ENCODE measurements at places on chromosomes 13 and 19. TPM values are rescaled to one million over a fixed set of nuclear protein-coding genes. Genes with fewer than 3 reads are reported as not detected.
A peak's percentile ranks its signal among the peaks of the same experiment; 100 is the strongest.

DNA sequence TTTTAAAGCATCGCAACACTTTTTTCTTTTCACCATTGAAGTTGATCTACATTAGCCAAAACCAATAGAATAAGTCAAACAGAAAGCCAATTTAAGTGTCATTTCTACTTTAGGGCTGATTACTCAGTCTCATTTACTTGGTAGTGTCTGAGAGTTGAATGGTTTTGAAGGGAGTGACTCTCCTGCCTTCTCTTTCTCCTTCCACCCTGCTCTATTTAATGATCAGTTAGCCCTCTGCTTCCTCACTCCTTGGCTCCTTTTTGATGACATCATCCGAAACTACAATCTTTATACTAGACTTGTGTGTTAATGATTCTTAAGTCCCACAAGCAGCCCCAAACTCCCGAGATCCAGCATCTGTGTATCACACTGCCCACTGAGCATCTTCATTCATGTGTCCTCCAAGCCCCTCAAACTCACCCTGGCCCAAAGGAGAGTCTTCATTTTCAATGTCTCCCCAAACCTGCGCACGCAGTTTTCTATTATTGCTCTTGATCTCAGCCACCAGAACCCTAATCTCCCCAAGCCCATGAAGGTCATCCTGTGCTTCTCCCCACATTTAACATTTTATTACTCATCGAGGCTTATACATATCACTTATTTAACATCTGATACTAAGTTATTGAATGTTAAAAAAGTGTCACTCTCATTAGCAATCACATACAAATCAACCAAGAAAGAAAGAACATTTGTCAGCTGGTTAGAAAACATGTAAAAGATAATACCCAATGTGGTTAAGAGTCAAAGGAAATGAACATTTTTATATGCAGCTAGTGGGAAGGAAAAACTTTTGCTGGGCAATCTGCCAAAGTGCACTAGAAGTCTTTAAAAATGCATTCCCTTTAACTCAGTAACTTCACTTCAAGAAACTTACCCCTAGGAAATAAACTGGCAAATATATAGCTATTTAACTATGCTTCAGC lies 32.2 kb upstream of the ARGLU1 start:
- H3K36me3 ChIP-seq = no peaks in the 10 kb centered on the region
- no peak for DNase-seq
- no peak overlapping the region for H3K4me3 ChIP-seq
- no peaks in the 10 kb centered on the region for H3K4me1 ChIP-seq

GRCh38 chr13:97239943-97240787 lies 18.0 kb downstream of the MBNL2 start:
- no peak overlapping the region for H3K27ac ChIP-seq
- no peak for DNase-seq
- no peak overlapping the region for H3K4me3 ChIP-seq

DNA sequence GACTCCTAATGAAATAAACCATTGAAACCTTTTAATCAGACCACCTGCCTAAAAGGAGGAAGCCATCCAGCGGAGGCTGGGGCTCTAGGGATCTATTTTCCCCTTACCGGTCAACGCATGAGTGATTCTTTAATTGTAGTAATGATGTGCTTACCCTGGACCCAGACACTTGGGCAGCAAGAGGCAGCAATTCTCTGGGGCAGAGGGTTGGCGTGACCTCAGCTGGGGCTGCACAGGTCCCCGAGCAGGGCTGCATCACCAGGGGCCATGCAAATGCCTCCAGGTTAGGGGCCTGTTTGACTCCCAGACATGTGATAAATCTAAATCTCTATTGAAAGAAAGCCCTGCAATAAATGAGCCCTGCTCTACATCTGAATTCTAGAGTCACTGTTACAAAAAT lies 194.2 kb upstream of the TSHZ3 start:
- H3K27me3 ChIP-seq = no peaks in the 10 kb centered on the region
- H3K4me3 ChIP-seq = no peak overlapping the region
- H3K36me3 ChIP-seq = no peaks in the 10 kb centered on the region
- H3K4me1 ChIP-seq = no peaks in the 10 kb centered on the region

DNA sequence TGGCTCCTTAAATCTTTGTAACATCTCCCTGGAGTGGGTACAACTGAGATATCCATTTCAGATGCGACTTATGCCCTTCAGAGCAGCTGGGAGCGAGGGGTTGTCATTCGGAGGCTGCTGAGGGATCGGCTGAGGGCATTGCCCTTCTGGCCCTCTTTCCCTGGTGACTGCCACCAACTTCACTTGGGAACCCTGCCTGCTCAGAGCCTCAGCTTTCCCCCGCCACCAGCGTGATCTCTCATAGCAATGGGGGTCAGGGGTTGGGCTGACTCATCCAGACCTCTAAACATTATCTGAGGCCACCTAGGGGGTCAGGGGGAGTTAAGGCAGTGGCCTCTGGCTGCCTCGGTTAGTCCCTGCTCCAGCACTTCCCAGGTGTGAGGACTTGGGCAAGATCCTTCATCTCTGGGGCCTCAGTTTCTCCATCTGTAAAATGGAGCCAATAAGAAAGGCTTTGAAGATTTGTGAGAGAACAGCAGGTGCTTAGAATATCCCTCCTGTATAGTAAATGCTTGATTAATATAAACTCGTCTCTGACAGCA lies 1.1 kb downstream of the PRX start:
- no peak overlapping the region for H3K4me3 ChIP-seq
- H3K27ac ChIP-seq = no peak overlapping the region
- no peaks in the 10 kb centered on the region for H3K36me3 ChIP-seq
- DNase-seq = no peak
- H3K4me1 ChIP-seq = peaks cover 1% of the 10 kb centered on the region

DNA sequence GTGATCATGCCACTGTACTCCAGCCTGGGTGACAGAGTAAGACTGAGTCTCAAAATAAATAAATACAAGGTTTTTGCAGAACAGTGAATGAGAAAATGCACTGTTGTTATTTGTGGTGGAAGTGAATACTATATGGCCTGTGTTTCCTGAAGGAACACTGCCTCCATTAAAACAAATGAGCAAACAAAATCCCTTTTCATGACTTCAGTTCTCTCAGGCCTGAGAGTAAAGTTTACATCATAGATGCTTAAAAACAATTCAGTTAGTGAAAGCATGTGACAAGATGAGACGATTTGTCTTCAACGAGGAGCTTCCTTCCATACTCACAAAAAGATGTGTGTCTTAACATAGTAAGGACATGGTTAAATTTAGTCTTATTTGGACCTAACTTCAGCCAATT lies 14.4 kb downstream of the SPINT2 start:
- H3K4me1 ChIP-seq = no peaks in the 10 kb centered on the region
- no peak overlapping the region for H3K4me3 ChIP-seq
- H3K27ac ChIP-seq = no peak overlapping the region
- no peaks in the 10 kb centered on the region for H3K27me3 ChIP-seq
- no peaks in the 10 kb centered on the region for H3K36me3 ChIP-seq

DNA sequence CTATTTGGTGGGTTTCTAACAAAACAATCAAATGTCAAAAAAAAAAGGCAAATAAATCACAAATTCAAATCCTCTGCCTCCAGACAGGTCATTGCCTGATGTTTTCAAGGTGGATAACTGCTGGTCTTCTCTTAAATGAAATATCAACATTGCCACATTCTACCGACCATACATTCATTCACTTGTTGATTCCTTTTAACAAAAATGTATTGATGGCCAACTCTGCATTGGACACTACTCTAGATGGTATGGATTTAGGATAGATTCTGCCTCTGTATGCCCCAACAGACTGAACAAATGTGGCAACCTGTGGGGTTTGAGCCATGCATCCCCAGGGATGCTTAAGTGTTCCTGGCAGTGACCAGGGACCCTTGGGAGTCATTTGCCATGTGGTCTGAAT lies 87.6 kb upstream of the STK24 start:
- H3K27ac ChIP-seq = no peak overlapping the region
- no peaks in the 10 kb centered on the region for H3K27me3 ChIP-seq
- DNase-seq = no peak
- no peaks in the 10 kb centered on the region for H3K36me3 ChIP-seq
- H3K4me1 ChIP-seq = no peaks in the 10 kb centered on the region

- no peak overlapping the region for H3K27ac ChIP-seq
- no peaks in the 10 kb centered on the region for H3K4me1 ChIP-seq
- H3K27me3 ChIP-seq = peaks cover 21% of the 10 kb centered on the region
- DNase-seq = no peak
Observed at GRCh38 chr19:40513741-40514315, 47.0 kb downstream of the SPTBN4 start.

The VSTM1 gene
- not detected for total RNA-seq

The LSR gene
- 28.9 TPM for total RNA-seq

- no peaks in the 10 kb centered on the region for H3K27me3 ChIP-seq
- H3K27ac ChIP-seq = no peak overlapping the region
- DNase-seq = no peak
- H3K4me3 ChIP-seq = no peak overlapping the region
Observed at GRCh38 chr19:39818626-39819097, 15.3 kb downstream of the DYRK1B start.

- H3K27me3 ChIP-seq = no peaks in the 10 kb centered on the region
- peak overlapping the region; percentile 94 for H3K27ac ChIP-seq
- peak overlapping the region; percentile 77 for H3K4me3 ChIP-seq
- no peaks in the 10 kb centered on the region for H3K36me3 ChIP-seq
- peaks cover 16% of the 10 kb centered on the region for H3K4me1 ChIP-seq
- no peak for DNase-seq
Observed at GRCh38 chr19:38337360-38337653, 1.7 kb downstream of the CATSPERG start.

The MISP3 gene
- total RNA-seq = 25.6 TPM

- no peaks in the 10 kb centered on the region for H3K27me3 ChIP-seq
- DNase-seq = no peak
- no peak overlapping the region for H3K4me3 ChIP-seq
- no peaks in the 10 kb centered on the region for H3K36me3 ChIP-seq
- H3K27ac ChIP-seq = no peak overlapping the region
Observed at GRCh38 chr13:101514695-101515275, 62.3 kb downstream of the ITGBL1 start.

DNA sequence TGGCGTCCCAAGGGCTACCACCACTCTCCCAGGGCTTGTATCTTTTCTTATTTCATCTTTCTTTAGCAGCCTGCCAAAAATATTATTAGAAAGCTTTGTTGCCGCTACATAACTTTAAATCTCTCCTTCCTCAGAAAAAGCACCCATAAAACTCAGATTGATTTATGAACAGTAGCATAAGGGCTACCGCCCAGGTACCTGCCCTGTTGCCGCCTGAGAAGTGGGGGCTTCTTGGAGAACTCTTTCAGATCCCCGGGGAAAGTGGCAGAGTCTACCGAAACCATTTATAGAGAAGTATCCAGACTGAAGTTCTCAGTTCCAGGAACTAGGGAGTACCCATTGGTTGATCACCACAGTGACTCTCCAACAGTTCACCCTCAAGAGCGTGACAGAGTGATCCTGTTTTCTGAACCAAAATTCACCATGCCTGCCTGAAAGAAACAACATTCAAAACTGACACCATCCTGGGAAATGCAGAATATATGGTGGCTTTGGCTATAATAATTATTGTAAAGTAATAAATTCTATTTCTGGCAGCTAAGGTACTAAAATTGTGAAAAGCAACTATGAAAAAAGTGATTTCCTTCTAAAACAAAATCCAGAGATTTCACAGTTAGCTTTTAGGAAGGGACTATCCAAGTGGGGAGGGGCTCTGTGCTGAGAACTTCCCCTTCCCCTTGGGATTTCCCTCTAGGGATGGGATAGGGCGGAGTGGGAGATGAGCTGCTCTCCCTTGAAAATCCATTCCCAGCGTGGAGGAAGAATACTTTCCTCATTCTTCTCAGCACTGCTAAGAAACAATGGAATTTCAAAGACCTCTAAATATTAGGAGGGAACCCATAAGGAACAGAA lies 877 bp upstream of the N4BP2L1 start:
- H3K27ac ChIP-seq = peak overlapping the region; percentile 90
- H3K4me3 ChIP-seq = peak overlapping the region; percentile 93
- peaks cover 10% of the 10 kb centered on the region for H3K4me1 ChIP-seq
- no peaks in the 10 kb centered on the region for H3K27me3 ChIP-seq
- H3K36me3 ChIP-seq = no peaks in the 10 kb centered on the region

DNA sequence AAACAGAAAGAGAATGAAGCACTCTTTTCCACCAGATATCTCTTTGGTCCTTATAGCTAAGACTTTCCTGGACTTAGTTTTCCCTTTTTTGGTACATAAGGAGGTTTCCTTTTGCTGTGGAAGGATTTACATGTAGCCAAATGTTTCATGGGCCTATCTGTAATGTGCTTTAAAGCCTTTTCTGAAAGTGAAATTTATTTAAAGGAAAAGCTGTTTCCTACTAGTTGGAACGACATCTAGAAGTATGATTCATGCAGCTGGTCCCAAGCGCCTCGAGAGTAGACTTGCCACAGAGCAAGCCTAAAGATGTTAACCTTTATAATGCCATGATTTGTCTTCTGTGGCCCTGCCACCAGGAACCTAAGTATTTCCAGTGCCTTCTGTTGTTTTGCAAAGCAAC lies 390.3 kb downstream of the DLEU7 start:
- no peaks in the 10 kb centered on the region for H3K36me3 ChIP-seq
- no peaks in the 10 kb centered on the region for H3K4me1 ChIP-seq
- DNase-seq = no peak
- no peaks in the 10 kb centered on the region for H3K27me3 ChIP-seq
- H3K27ac ChIP-seq = no peak overlapping the region

DNA sequence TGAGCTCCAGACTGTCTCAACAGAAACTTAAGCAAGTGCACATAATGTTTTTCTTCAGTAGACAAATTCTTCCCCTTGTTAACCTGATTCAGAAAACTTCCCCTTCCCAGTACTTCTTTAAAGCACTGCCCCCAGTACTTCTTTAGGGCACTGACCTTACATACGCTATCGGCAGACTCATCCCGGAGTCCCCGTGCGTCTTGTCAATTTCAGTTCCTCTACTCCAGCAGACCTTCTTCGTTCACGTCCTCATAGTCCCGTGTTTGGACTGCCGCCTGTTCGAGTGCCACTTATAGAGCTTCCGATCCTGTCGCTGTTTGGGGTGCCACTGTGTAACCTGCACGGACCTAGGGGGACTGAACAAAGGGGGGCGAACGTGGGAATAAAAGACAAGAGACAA lies 29.0 kb downstream of the ZNF627 start:
- no peaks in the 10 kb centered on the region for H3K27me3 ChIP-seq
- H3K4me3 ChIP-seq = no peak overlapping the region
- H3K27ac ChIP-seq = no peak overlapping the region
- no peak for DNase-seq

- H3K4me1 ChIP-seq = no peaks in the 10 kb centered on the region
- peak overlapping the region; percentile 51 for H3K4me3 ChIP-seq
- no peaks in the 10 kb centered on the region for H3K27me3 ChIP-seq
- peak; percentile 97 for DNase-seq
- no peaks in the 10 kb centered on the region for H3K36me3 ChIP-seq
Observed at GRCh38 chr19:52690369-52691214, 44.3 kb downstream of the ZNF611 start.

DNA sequence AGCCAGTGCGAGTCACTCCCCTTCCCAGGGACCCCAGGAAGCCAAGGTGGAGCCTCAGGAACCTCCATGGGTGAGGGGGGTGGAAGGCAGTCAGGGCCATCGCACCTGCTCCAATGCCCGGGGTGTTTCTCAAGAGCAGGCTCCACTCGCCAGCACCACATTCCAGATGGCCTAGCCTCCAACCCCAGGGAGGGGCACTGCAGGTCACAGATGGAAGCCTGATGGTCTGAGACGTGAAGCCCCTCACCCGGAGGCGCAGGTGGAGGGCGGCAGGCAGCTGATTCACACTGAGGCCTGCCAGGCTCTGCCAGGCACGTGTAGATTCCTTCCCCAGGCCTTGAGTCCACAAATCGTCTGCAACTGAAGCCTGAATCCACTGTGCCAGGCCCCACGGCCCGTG lies 23.0 kb upstream of the ISYNA1 start:
- H3K27ac ChIP-seq = peak overlapping the region; percentile 87
- H3K4me1 ChIP-seq = peaks cover 3% of the 10 kb centered on the region
- DNase-seq = no peak
- H3K27me3 ChIP-seq = no peaks in the 10 kb centered on the region

All from Peyer's patch (tissue), 4 donors.